ENCODE measurements at places on chromosomes 3 and 15. TPM values are rescaled to one million over a fixed set of nuclear protein-coding genes. Genes with fewer than 3 reads are reported as not detected.

- no peak overlapping the region for H3K27ac ChIP-seq
- no peaks in the 10 kb centered on the region for H3K36me3 ChIP-seq
- no peak overlapping the region for H3K4me3 ChIP-seq
- H3K4me1 ChIP-seq, result no peaks in the 10 kb centered on the region
- no peak for DNase-seq
Measured at GRCh38 chr15:80267658-80268057, 15.6 kb upstream of the CTXND1 start.

- H3K27ac ChIP-seq, result peak overlapping the region; percentile 95
- peaks cover 6% of the 10 kb centered on the region for H3K36me3 ChIP-seq
- no peak for DNase-seq
- H3K4me1 ChIP-seq, result peaks cover 65% of the 10 kb centered on the region
- H3K27me3 ChIP-seq, result no peaks in the 10 kb centered on the region
Measured at GRCh38 chr15:90097475-90097874, 4.8 kb downstream of the IDH2 start.

GRCh38 chr3:32457971-32458471, 44.6 kb downstream of the CMTM6 start:
- peak overlapping the region; percentile 52 for H3K4me3 ChIP-seq
- peak overlapping the region; percentile 62 for H3K27ac ChIP-seq
- H3K27me3 ChIP-seq, result peaks cover 3% of the 10 kb centered on the region
- peaks cover 18% of the 10 kb centered on the region for H3K36me3 ChIP-seq
- peaks cover 33% of the 10 kb centered on the region for H3K4me1 ChIP-seq
- peak; percentile 34 for DNase-seq

- no peaks in the 10 kb centered on the region for H3K36me3 ChIP-seq
- no peak overlapping the region for H3K4me3 ChIP-seq
- H3K4me1 ChIP-seq, result peaks cover 6% of the 10 kb centered on the region
- H3K27me3 ChIP-seq, result no peaks in the 10 kb centered on the region
- H3K27ac ChIP-seq, result peak overlapping the region; percentile 39
Measured at GRCh38 chr15:84924077-84924731, 39.7 kb downstream of the SLC28A1 start.

RTP1 gene
- not detected for total RNA-seq

Measured in type B pancreatic cell (in vitro differentiated cells).